ENCODE measurements at places on chromosomes 2 and 18.
A peak's percentile ranks its signal among the peaks of the same experiment; 100 is the strongest.

GRCh38 chr2:100939445-100939844 lies 62.6 kb upstream of the RPL31 start:
- DNase-seq, result no peak

DNA sequence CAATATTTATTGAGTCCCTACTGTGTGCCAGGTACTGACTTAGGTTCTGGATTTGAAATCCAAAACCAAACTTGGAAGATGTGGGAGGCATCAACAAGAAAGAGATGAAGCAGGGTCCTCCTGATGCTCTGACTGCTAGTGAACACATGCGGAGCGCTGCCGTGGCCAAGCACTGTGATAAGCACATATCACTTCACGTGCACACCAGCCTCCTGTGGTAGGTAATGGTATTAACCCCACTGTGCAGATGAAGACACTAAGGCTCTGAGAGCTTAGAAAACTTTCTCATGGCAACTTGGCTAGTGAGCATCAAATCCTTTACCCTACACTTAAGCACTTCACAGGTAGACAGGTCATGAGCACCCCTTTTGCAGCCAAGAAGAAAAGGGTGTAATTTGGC lies 216.1 kb downstream of the HAUS1 start:
- no peak for DNase-seq

DNA sequence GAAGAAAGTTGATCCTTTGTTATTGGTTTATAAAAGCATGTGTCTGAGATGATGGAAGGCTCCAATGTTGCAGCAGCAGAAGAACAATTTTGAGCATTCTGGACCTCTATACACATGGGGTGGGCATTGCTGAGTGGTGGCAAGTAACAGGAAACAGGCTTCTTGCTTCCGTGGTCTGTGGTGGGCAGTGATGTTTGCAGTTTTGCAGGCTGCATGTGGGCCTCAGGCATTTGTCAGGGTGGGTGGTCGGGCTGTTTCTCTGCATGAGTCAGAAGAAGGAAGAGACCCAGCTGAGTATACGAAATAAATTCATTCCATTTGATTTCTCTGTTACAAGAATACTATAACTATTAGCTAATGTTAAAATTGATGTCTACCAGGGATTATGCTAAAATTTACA lies 239.5 kb upstream of the COL3A1 start:
- peak; percentile 61 for DNase-seq

- peak; percentile 28 for DNase-seq
Measured at GRCh38 chr2:134431838-134432434, 178.1 kb downstream of the MGAT5 start.

GRCh38 chr2:43032213-43033015 lies 194.0 kb downstream of the ZFP36L2 start:
- no peak for DNase-seq

DNA sequence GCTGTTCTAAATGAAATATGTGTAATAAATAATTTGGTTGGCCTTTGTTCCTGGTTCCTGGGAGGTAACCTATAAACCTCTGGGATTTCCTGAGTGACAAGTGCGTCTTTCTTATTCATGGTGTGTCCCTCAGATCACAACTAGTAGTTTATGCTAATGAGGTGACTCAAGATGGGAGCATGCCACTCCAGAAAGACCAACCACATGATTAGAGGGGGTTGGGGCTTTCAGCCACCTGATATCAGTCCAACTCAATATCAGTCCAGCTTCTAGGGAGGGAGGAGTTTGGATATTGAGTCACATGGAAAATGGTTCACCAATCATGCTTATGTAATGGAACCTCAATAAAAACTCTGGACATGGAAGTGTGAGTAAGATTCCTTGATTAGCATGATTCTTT lies 96.6 kb downstream of the QPCT start:
- peak; percentile 32 for DNase-seq

GRCh38 chr2:138780908-138781307 lies 718 bp upstream of the NXPH2 start:
- DNase-seq, result no peak

DNA sequence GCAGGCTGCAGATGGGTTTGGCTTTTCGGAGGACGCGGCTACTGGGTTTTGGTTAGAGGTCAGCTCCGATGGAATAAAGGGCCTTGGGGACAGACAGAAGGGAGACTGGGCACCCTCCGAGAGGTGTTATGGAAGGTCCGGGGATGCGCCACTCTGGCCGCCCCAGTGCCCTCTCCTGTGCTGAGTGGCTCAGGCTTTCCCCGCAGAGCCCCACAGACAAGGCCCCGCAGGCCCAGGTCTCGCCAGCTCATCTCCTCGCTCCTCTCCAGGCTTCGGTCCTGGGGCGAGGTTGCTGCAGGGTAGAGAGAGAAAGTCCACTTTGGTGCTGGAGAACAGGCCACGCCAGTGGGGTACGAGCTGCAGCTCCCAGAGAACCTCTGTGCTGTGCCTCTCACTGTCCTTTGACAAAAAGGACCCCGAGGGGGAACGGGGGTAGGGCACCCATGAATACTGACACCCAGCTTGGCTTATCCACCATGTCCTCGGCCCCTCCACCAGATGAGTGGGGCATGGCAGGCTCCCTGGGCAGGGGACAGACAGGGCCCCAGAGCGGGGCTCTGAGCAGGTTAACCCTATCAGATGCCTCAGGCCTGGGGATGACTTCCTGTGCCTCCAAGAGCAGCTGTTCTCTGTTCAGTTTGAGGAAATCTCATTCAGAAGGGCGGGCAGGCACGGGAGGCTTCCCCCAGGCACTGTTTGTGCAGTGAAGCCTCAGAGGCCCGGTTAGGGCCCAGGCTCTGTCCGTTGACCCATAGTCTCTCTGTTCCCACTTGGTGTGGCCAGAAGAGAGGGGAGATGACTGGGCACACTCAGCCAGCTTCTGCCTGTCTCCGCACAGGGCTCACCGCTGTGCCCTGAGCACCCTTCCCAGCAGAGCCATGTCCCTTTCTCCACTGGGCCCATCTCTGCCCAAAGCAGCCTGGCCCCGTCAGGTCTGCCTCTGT lies 15.7 kb upstream of the CNNM3 start:
- DNase-seq, result no peak

DNA sequence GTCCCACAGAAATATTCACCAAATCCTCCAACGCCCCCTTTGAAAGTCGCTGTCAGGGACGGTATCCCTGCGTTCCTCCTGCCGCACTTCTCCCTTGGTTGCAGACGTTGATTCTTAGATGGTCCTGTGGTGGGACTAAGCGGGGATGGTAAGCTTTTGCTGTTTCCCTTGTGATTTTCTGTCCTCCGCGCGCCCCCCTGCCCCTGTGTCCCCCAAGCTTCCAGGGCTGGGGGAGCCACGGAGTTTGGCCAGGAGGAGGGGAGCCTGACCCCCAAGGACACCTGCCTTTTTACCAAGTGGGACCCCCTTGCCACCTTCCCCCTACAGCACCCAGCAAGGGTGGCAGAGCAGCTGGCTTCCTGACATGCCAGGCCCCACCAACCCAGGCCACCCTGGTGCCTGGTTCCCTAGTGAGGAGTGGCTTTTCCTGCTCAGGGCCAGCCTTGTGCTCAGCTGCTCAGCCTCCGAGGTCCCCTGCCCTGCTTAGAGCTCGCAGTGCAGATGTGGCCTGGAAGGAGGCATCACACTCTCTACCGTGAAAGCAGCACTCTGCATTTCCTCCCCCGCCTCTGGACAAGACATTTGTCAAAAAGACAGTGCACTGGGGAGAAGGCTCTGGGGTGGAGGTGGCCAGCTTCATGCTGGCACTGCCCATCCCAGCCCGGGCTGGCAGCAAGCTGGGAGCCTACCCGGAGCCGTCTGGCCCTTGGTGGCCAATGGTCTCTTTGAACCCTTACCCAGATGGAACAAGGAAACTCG lies 49.4 kb downstream of the TWIST2 start:
- DNase-seq, result no peak

GRCh38 chr2:142134911-142135310 lies 4.1 kb upstream of the LRP1B start:
- peak; percentile 36 for DNase-seq

- DNase-seq, result peak; percentile 26
Measured at GRCh38 chr18:46630160-46630559, 26.9 kb downstream of the LOXHD1 start.

DNA sequence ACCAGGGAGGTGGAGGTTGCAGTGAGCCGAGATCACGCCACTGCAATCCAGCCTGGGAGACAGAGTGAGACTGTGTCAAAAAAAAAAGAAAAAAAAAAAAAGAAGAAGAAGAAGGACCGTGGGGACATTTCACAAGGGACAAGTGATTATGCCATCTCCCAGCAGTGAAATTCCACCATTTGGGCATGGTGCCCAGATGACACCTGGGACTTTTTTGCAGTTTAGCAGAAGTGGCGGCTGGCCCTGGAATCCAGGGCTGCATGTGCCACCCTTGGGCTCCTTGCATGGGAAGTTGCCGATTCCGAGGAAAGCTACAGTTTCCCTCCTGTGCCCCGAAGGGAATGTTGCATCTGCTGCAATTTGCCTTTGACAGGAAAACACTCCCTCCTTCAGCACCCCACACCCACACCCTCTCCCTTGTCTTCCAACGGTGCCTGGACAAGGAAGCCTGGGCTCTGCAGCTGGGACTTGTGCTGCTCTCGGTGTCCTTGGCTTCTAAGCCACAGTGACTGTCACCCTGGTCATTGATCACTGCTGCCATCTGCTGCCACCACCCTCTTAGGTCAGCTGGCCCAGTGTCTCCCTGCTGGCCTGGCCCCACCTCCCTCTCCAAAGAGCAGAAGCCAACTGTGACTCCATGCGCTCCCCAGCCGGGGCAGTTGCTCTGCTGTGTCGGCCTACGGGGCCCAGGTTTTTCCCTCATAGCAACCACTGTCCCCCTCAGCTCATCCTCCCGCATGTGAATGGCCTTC lies 56.4 kb upstream of the LRRC30 start:
- DNase-seq, result no peak

GRCh38 chr2:88296247-88296646 lies 126.1 kb downstream of the THNSL2 start:
- no peak for DNase-seq

GRCh38 chr2:56540467-56540866 lies 356.7 kb downstream of the CCDC85A start:
- DNase-seq, result no peak

DNA sequence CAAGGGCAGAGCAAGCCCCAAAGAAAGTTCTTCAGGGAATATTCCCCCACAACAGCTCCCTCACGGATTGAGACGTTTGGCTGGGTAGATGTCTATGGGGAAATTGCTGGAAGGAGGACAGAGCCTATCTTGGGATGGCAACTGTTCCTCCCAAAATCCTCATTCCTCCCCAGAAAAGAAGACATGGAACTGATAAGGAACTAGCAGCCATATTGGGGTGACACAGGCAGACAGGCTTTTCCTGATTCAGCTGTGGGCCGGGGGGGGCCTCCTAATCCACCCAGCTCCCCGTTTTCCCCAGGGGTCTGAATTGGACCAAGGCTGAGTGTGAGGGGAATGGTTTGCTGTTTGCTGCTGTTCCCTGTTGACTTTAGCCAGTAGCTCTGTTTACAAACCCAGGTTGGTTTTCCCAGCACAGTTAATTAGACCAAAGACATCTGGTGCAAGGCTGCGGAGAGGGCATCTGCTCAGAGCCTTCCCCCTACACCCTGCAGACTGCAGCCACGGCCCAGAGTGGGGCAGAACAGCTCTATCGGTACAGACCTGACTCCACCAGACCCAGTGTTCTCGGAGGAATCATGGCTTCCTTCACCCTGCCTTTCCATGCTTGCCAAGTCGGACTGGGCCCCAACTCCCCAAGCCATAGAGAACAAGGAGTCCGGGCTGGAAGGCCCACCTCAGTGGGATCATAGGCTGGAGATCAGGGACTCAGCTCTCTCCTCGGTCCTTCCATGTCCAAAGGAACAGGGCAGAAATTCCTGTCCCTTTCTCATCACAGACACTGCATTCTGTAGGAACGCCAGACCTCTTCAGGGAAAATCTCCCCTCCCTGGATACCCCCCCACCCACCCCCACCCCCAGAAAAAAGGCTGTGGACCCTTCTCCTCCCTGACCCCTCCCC lies 1.7 kb upstream of the PKDCC start:
- DNase-seq, result no peak

GRCh38 chr2:148926291-148926961 lies 51.4 kb downstream of the KIF5C start:
- DNase-seq, result peak; percentile 61

GRCh38 chr18:21682371-21683051 lies 22.1 kb downstream of the ABHD3 start:
- peak; percentile 44 for DNase-seq

- peak; percentile 97 for DNase-seq
Measured at GRCh38 chr2:121999264-121999663, 243.8 kb downstream of the TSN start.

DNA sequence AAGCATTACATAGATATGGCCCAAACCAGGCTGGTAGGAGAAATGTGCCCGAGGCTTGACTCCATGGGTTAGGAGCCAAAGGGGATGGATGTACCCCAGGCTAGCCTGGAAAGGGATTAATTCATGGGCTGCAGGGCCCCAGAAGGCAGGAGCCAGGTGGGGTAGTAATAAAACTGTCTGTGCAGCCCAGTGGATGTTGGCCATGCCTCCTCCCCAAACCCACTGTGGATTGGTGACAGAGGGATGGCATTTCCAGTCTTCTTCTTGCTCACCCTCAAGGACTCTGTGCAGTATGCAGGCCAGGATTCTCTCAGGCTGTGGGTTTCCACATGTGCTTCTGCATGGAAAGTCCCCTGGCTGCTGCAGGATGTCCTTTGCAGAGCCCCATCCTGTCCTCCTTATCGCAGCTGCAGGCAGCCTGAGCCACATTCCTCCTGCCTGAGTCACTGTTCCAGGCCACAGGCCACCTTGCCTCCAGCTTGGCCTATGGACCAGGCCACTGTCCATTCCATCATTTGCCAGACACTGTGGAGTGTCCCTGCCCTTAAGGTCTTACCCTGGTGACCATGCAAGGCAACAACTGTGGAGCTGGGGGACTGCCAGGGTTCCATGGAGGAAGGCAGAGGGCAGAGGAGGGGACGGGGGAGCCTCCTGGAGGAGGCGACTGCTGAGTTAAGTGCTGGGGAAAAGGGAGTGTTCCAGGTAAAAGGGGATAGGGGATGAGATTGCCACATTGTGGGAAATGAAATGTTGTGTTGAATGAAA lies 38.9 kb downstream of the INO80C start:
- no peak for DNase-seq

GRCh38 chr2:236945431-236946016 lies 140.2 kb upstream of the COPS8 start:
- DNase-seq, result no peak

DNA sequence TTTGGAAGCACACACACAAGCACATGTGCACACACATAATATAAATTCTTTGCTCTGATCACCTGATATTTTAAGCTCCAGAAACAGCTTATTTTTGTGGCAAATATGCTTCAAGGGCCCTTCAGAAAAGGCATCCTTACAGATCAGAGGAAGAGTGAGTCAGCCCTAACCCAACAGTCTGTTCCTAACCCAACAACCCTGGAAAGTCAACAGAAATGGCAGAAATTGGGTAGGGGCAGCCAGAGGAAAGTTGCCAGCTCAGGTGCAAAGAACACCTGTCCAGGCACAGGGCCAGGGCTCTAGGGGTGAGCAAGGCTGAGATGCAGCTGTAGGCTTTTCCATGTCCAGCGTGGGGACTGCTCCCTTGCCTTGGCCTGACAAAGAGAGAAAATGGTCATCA lies 6.4 kb upstream of the NCKAP5 start:
- no peak for DNase-seq

Data from A673 (cell line).